ENCODE measurements at places on chromosomes 6 and 20. TPM values are rescaled to one million over a fixed set of nuclear protein-coding genes. Genes with fewer than 3 reads are reported as not detected.

HMGCLL1 gene
- 3.6 TPM for total RNA-seq

SLC22A7 gene
- not detected for total RNA-seq

NOTCH4 gene
- total RNA-seq: 43.3 TPM

CRISP3 gene
- 0.80 TPM for total RNA-seq

PERP gene
- 22.4 TPM for total RNA-seq

PRRT1 gene
- total RNA-seq: 2.0 TPM

JPH2 gene
- total RNA-seq: 2.8 TPM

FOXC1 gene
- 2.7 TPM for total RNA-seq

ATXN1 gene
- 108 TPM for total RNA-seq

OTOR gene
- total RNA-seq: not detected

TP53TG5 gene
- total RNA-seq: not detected

ADGRF5 gene
- total RNA-seq: 206 TPM

- no peak for DNase-seq
These were observed 15.0 kb downstream of the MAP7 start for GRCh38 chr6:136535017-136535765.

DNA sequence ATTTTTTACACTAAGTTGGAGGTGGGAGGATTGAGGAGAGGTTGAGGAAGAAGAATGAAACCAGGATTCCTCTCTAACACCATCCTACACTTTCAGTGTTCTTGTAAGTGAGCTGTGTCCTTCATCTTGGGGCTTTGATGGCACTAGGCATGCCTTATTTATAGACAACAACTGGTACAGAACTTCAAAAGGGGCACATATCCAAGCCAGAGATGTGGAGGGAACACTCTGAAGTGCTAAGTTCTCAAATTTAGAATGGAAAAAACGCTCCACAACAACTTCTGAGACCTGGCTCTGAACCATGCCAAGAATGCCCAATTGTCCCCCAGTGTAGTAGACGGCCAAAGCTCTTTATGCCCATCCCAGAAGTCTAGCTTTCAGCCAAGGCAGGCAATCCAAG is 16.2 kb upstream of the PKHD1 start:
- no peak for DNase-seq

- DNase-seq: no peak
These were observed 21.1 kb downstream of the STX11 start for GRCh38 chr6:144171406-144171805.

DNA sequence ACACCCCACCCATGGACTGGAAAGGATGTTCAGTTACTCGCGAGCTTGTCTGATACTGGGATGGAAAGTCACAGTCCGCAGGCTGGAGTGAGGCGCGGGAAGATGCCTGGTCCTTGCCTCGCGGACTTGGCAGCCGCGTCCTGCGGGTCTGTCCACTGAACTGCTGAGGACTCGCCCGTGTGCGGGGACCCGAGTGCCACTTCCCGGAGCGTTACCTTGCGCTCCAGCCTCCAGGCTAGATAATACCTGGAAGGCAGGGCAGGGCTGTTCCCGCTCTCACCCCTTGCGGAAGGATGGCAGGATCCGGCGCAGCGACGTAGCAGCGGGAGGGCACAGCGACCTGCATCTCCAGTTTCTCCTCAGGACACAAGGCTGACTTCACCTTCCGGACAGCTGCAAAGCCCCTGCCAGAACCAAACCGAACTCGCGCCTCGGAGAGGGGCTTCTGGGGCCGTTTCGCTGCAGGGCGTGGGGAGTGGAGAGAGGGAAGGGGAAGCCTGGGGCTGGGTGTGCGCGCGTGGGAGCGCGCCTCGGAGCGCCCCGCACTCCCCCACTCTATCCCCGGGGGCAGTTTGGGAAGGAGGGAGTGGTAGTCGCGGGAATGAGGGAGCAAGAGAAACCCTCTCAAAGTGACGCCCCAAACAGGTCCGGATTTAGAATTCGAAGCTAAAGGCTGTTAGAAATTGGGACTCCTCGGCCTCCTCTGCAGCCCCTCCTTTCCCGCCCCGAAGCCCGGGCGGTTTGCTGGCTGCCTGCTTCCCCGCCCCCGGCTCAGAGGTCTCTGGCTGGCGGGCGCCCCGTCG is at the start of gene KCNQ5:
Gene KCNQ5, plus strand, starts transcription at position 774 of the 803 bp plus-strand sequence.
- peak; percentile 28 for DNase-seq

DNA sequence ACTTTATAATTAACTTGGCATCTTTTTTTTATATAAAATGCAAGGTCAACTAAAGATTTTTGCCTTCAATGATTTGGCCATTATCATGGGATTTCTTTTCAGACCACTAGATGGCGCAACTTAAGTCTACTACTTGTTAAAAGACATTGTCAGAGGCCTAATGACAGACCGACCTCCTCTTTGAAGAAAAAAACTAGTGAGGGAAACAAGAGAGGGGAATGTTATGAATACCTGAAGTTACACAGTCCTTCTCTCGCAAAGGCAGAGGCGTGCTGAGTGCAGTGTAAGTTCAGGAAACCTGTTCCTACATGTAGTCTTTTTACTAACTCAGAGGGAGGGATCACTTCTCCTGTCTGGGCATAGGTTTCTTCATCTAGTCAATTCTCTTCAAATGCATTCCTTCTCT is 9.3 kb downstream of the TRAPPC3L start:
- peak; percentile 74 for DNase-seq

- peak; percentile 4 for DNase-seq
These were observed 183.9 kb upstream of the MCHR2 start for GRCh38 chr6:100177956-100178355.

- no peak for DNase-seq
These were observed 163.5 kb upstream of the MLN start for GRCh38 chr6:33967265-33967767.

DNA sequence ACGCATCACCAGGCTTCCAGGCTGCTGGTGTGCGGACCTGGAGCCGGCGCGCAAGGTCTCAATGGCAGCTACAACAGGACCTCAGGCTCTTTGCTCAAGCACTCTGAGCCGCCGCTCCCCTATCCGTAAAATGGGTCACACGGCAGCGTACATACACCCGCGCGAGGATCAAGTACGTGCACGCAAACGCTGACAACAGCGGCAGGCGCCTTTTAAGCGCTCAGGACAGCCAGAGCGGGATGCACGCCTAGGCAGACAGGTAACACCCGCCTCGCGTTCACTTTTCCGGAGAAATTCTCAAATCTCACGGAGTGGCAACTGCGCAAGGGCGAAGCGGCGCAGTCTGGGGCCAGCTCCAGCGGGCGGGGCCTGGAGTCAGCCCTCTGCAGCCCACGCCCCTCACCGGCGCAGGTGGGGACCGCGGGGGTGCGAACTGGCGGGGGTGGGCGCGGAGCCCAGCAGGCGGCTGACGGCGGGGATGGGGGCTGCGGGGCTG is 535 bp downstream of the EXOC2 start:
- DNase-seq: peak; percentile 46

GRCh38 chr20:58340151-58340550 is 30.6 kb downstream of the RAB22A start:
- no peak for DNase-seq

DNA sequence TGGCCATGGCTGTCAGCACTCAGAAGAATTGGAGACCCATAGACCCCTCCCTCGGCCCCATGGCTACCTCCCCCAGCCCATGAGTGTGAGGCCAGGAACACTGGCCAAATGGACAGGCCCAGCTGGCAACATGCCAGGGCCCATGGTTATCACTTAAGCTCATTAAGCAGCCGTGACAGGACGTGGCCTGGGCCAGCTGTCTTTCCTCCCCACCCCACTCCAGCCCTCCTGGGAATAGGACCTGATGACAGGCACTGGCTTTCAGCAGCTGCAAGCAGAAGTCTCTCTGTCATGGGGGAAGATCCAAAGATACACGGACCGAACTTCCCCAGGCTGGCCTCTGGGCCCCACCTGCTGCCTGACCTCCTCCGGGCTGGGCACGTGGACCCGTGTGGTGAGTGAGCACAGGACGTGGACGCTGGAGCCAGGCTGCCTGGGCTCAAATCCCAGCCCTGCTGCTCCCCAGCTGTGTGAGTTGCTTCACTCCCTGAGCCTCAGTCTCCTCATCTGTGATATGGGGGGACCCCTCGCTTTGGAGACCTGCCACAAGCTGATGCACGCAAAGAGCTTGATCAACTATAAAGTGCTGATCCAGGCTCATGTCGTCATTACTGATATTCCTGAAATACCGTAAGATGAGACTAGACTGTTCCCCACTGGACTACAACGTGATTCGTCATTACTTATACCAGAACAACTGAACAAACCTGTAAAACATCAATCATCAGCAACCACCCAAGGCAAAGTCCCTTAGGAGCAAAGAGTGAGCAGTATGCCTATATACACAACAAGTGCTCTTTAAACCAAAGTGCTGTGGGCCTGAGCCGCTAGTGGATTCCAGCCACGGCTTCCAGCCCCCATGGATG is 22.0 kb upstream of the VSTM2L start:
- DNase-seq: peak; percentile 89

- no peak for DNase-seq
These were observed 338.1 kb downstream of the PREX1 start for GRCh38 chr20:48489656-48490055.

DNA sequence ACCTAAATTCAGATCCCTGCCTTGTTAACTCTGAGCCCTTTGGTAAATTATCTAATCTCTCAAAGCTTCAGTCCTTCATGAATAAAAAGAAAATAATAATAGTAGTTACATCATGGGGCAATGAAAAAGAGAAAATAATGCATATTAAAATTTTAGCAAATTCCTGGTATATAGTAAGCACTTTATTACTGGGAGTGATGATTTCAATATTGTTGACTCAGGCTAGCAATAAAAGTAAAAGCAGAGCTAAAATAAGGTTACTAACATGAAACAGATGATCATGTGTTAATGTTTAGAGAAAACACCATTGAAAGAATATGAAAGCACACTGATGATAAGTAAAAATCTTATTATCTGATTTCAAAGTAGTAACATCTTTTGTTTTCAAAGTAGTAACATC is 13.6 kb downstream of the GINS1 start:
- DNase-seq: no peak

DNA sequence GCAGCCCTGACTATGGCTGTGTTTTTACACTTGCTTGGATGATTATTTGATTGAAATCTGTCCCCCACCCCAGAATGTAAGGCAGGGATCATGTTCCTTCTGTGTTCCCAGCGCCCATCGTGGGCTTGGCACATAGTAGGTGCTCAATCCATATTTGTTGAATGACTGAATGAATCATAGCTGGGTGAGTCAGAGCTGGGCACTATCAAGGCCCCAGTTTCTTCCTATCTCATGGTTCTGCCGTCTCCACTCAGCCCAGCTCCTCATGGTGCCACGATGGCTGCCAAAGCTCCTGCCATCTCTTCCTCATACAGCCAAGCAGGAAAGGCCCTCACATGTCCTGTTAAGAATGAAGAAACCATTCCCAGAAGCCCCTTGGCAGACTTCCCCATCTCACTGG is 29.0 kb downstream of the CEBPB start:
- no peak for DNase-seq

DNA sequence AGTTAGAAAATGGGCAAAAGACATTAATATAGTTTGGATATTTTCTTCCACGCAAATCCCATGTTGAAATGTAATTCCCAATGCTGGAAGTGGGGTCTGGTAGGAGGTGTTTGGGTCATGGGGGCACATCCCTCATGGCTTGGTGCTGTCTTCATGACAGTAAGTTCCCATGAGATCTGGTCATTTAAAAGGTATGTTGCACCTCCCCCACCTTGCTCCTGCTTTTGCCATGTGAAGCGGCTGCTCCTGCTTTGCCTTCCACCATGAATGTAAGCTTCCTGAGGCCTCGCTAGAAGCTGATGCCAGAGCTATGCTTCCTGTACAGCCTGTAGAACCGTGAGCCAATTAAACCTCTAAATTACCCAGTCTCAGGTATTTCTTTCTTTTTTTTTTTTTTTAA is 16.3 kb upstream of the TMEM14A start:
- DNase-seq: no peak

- DNase-seq: no peak
These were observed 145.9 kb downstream of the NRN1 start for GRCh38 chr6:5860849-5861248.

- DNase-seq: no peak
These were observed 1.3 kb downstream of the KHDRBS2 start for GRCh38 chr6:62284725-62285124.

DNA sequence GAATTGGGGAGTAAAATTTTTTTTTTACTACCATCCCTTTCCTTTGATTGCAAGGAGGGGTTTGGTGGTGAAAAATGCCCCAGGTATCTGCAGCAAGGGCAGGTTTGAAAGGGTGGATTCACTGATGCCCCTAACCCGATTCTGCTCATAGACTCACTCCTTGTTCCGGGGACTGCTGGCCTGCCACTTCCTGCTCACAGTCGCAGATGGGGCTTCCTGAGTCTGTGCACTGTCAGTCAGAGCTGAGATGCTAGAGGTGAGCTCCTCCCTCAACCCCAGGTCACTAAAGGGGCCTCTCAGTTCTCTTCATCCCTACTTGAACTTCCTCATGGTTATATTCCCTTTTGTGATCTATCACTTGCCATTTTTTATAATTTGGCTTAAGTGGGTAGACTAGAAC is 357.9 kb downstream of the FARS2 start:
- no peak for DNase-seq

GRCh38 chr6:160067564-160067963 is 54.1 kb upstream of the SLC22A1 start:
- no peak for DNase-seq

GRCh38 chr6:112846681-112847080 is 499.6 kb downstream of the RFPL4B start:
- DNase-seq: peak; percentile 70

GRCh38 chr6:73732845-73733675 is 37.1 kb downstream of the CD109 start:
- peak; percentile 69 for DNase-seq

- no peak for DNase-seq
These were observed 15.0 kb upstream of the IFNGR1 start for GRCh38 chr6:137233911-137234863.
